ENCODE measurements at places on chromosomes 4 and X.

DNA sequence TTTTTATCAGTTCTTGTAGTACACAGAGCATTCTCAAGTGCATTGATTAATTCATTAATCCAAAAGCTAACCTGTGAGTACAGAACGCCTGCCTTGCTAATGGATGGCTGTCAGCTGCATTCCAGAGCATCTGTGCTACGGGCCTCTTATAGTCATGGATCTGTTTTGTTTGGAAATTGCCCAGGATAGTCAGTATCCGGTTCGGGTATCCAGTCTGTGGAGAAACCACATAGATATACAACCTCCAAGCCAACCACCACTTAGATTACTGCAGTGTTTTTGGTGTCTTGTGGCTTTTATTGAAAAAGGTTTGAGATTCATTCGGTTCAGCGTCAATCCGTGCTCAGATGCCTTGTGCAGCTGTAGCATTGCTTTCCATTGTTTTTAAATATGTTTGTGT, 4.0 kb downstream of the LAP3 start:
- no peak for DNase-seq

DNA sequence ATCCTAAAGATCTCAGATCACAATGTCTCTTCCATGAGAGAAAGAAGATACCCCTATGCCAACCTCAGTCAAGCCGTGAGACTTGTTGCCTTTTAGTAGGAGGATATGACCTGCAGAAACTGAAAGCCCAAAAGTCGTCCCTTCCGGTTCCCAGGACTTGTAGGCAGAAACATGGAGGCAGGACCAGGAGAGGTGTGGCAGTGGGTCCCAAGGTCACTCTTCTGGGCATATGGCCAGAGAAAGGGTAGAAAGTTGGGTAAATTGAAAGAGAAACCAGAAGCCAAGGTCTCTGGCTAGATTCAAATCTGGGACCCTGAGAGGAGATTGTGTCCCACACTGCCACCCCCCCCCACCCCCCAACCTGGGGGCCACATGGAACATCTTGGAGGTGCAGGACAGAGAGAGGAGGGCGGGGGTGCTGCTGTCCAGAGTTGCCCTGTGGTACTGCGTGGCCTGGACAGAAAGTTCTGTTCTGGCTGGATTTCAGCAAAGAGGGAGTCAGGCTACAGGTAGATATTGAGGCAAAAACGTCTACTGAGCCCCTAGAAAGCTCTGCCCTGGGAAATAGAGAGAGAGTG, 55.4 kb downstream of the DDX3X start:
- no peak for DNase-seq

DNA sequence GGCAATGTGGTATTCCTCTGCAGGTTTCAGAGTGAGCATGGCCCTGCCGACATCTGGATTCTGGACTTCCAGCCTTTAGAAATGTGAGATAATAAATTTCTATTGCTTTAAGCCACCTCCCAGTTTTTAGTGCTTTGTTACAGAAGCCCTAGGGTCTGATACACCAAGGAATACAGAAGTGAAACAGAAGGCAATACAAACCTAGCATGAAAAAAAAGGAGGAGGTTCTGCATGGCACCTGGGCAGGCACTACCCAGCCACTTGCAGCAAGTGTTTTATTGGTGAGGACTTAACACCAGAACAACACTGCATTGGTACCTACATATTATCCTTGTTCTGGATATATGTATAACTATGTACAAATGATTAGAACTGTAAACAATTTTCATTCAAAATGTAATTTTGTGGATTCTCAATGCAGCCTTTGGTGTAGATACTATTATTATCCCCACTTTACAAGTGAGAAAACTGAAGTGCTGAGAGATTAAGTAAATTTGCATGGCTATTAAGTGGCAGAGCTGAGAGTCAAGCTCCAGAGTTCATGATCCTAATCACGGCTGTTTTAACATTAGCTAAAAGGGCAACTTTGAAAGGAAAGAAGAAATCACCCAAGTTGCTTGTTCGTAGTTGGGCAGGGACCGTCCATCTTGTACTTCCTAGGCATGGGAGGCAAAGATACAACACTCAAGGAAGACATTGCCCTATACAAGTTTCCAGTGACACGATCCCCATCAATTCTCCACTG, 71.8 kb downstream of the IL21 start:
- DNase-seq = no peak

GRCh38 chr4:11455201-11455835, 26.6 kb upstream of the HS3ST1 start:
- no peak for DNase-seq

DNA sequence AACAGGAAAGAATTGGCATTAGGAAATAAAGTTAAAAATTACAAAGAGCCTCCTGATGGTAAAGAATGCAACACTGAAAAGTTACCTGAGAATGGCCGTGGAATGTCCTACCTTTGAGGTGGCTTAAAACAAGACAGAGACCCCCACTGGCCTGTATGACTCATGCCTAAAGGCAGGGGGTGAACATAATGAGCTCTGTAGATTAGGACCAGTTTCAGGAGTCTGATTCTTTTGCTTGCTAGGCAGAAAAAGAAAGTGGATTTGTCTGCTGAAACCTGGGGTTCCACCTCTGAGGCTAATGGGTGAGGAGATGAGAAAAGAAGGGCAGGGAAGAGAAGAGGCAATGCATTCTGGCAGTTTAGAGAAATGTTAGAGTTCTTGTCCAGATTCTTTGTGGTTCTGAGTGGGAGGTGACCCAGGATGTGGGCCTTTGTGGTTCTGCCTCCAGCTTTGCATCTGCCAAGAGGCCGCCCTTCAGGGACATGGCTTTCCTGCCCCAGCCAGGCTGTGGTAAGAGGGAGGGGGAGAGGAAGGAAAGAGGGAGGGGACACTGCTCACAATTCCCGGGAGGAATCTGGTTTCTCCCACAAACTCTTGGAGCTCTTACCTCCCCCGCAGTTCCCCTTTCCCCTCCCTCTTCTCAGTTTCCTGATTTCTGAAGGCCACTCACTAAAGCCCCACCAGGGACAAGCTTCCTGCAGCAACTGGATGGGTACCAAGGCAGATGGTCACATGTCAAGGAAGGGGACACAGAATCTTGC, 109.6 kb downstream of the EFNB1 start:
- DNase-seq = no peak

DNA sequence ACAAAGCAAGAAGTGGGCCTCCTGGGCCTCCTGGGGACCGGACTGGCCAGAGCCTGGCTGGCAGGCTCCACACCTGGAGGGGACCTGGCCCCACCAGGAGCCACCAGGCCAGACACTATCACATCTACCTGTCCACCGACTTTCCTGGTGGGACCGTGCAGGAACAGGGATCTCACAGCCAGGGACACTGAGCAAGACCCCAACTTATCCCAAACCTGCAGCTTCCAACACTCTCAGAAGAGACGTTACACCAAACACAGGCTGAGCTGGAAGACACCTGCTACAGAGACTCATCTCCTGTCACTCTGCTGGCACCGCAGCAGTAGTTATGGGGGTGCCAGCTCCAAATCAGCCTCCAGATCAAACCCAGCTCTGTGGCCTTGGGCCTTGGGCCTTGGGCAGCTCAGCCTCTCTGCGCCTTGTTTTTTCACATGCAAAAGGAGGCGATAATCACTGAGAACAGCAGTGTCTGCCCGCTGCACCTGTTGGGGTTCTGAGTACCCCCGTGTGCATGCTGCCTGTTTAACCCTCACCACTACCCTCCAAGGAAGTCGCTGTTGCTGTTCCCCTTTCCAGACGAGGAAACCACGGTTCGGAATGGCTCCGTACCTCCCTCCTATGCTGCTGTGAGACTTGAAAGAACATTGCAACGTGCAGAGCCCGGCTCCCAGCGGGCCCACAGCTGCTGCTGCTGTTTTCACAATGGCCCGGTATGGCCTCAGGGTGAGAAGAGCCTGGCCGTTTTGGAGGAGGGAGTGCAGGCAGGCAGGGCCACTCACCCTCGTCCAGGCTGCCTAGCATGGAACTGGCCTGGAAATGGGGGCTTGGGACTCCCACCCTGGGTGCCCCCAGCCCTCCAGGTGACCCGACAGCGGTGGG, 69.6 kb downstream of the ADRA2C start:
- DNase-seq = no peak

DNA sequence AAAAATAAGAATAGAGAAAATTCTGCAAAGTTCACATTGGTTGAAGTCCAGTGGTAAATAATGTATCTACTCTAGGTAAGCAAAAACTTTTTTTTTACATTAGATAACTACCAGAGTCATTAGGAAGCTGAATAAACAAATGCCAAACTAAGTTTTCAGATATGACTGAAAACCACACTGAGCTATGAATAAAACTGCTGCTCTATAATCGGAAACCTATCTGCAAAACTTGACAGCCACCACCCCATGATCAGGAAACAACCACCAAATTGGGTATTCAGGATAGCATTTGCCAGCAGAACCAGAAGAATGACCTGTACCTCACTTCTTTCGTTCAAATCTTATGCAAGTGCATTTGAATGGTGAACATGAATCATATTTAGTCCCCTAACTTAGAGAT, 173.0 kb upstream of the TET2 start:
- no peak for DNase-seq

DNA sequence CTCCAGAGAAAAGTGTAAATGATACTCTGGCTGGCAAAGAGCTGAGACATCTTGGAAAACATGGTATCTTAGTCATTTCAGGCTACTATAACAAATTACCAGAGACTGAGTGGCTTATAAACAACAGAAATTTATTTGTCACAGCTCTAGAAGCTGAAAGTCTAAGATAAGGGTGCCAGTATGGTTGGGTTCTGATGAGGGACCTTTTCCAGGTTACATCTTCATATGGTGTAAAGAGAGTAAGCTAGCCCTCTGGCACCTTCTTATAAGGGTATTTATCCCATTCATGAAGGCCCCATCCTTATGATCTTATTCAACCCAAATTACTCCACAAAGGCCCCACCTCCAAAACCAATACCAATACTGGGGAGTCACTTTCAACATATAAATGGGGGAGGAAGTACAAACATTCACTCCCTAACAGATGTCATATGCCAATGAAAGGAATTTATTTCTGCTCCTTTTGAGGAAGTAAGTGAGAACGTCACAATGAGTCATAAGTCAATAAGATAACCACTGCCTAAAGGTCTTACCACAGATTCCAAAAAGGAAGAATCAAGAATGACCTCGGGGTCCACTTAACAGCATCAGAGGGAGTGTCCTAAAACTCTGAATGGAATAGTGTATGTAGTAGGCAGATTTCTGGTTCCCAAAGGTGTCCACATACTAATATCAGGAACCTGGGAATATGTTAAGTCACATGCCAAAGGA, 246.6 kb downstream of the OPHN1 start:
- no peak for DNase-seq

Data from HTR-8/SVneo (cell line).